ENCODE measurements at places on chromosomes 4 and X.

DNA sequence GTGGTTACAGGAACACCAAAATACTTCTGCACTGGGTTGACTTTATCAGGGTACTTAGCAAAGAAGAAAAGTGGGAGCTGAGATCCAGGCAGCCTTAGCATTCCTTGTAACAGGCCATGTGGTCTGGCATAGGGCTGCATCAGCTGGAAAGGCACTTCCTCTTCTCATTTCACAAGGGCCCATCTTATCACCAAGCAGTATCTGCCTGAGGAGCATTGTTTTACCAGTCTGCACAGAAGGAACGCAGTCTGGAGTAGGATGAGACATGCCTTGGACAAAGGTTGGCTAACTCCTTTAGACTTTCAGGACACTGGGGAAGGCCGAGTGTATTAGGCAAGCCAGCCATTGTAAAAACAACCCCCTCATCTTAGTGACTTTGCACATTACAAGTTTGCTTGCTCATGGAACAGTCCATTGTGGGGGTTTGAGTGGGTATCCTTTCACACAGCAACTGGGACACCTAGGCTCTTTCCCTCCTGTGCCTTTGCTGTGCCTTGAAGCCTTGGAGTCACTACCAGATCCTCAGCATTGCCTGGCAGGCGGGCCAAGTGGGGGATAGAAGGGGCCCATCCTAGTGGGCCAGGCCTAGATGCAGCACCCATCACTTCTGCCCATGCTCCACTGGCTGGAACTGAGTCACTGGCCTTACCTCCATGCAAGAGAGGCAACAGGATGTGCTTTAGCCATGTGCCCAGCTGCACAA is 4.6 kb downstream of the SUV39H1 start:
- no peak for DNase-seq

DNA sequence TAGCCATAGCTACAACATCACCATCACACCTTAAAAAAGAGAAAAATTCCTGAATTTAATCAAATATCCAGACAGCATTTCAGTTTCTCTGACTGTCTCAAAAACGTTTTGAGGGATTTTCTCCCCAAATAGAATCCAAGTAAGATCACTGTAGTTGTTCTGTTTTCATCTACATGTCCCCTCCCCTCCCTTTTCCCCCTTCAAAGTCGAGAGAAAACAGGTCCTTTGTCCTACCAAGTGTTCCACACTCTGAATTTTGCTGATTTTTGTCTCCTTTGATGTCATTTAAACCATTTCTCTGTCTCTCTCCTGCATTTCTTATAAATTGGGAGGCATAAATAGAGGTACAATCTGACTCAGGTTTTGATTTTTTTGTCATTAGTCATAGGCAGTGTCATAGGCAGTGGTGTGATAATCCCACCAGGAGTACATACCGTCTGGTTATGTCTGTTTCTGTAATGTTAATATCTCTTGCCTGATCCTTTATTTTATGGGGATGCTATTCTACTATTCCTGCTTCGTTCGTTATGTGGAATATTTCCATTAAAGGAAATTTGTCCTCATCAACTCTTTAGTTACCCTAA is 348.6 kb downstream of the PTTG2 start:
- no peak for DNase-seq

DNA sequence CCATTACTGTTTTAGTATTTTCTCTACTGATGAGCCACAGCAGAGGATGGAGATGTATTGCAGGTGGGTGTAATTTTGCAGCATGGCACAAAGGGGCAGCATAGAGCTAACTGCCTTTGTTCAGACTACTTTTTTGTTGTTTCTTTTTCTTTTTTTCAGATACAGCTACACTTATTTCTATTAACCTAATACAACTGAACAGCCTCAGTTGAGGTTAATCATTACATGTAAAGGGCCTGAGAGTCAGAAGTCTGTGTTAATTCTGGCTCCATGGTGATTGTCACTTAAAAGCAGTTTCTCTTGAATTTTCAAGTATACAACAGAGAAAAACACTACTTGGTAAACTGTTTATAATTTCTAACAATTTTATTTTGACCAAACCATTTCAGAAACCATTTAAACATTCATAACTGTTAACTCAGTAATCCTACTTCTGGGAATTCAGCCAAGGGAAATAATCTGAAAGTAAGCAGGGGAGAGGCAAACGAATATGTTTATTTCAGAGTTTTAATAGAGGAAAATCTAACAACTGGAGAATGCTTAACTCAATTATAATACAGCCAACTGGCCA is 13.9 kb upstream of the PPEF2 start:
- DNase-seq = peak; percentile 71

DNA sequence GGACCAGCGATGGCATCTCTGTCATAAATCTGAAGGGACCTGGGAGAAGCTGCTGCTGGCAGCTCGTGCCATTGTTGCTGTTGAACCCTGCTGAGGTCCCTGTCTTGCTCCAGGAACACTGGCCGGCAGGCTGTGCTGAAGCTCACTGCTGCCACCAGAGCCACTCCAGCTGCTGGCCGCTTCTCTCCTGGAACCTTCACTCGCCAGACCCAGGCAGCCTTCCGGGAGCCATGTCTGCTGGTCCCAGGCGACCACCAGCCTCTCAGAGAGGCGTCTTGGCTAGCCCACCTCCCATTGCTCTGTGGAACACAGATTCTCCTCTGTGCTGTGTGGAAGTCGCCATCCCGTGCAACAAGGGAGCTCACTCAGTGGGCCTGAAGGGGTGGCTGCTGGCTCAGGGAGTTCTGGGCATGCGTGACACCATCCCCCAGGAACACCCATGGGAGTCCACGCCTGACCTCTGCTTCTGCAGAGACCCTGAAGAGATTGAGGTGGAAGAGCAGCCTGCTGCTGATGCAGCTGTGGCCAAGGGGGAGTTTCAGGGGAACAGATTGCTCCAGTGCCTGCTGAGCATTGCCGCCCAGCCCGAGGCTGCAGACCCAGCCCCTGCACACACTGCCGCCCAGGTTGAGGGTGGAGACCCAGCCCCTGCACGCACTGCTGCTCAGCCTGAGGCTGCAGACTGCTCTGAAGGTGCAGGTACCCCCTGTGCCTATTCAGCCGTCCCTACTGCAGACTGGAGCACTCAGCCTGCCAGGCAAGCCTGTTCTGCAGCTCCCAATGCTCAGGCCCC is 33.1 kb upstream of the CYP4V2 start:
- no peak for DNase-seq

DNA sequence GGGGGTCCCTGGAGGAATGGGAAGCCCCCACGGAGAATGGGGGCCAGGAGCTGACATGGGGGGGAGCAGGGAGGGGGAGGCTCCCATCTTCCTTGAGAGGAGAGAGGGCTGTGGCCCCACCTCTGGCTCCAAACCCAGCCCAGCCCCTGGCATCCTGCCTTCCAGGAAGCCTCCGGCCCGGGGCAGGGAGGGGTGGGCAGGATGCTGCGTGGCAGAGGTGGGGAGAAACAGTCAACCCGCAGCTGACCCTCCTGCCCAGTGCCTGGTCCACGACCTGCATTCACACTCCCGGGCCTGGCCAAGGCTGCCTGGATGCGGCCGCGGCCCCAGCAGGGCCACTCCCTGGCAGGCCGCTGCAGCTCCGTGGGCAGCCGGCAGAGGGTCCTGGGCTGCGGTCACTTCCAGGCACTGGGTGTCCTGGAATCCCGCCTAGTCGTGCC is 39.0 kb downstream of the CPLX1 start:
- DNase-seq = peak; percentile 22

DNA sequence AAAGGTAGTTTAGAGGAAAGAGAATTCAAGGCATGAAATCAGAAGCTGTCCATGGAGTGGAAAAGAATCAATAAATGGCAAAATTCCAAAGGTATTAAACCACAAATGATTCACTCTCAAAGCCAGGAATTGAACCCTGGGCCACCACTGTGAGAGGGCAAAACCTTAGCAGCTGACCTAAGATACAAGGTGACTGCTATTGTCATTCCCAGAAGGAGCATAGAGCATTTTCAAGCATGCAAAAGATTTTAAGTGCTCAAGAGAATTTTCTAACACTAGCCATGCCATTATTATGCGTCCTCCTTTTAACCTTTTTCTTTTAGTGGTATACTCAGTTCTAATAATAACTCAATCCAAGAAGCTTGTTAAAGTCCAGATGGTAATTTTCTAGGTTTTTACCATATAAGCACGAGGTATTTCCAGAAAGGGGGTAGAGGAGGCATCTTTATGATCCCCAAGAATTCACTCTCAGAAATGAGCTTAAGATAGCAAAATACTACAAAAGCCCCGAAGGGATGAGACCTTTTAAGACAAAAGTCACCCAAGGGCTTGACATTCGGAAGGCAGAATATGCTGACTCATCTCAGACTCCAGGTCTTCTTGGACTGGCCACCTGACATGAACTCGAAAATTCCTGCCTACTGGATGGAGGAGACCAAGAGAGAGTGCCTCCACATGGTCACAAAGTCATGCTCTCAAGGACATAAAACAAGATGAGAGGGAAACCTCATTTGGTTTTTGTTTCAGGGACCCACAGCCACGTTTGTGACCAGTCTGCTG is 13.8 kb upstream of the PAGE5 start:
- no peak for DNase-seq

- DNase-seq = no peak
Measured at GRCh38 chrX:94813541-94813940, 1139.5 kb downstream of the FAM133A start.

- no peak for DNase-seq
Measured at GRCh38 chr4:100306018-100306417, 115.8 kb upstream of the DDIT4L start.

- DNase-seq = no peak
Measured at GRCh38 chr4:19329631-19330030, 922.1 kb upstream of the SLIT2 start.

DNA sequence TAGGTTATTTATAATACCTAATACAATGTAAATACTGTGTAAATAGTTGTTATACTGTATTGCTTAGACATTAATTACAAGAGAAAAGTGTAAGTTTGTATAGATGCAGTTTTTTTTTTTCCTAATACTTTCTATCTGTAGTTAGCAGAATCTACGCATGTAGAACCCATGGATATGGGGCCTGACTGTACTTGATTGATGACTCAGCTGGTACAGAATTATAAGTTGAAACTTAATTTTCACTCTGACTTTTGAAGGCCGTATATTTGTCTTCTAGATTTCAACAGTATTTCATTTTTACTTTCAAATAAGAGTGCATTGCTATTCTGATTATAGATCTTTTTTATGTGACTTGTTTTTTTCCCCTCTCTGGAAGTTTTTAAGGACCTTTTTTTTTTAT is 30.8 kb upstream of the NDUFC1 start:
- no peak for DNase-seq

- no peak for DNase-seq
Measured at GRCh38 chr4:187656959-187657358, 338.6 kb upstream of the ZFP42 start.

DNA sequence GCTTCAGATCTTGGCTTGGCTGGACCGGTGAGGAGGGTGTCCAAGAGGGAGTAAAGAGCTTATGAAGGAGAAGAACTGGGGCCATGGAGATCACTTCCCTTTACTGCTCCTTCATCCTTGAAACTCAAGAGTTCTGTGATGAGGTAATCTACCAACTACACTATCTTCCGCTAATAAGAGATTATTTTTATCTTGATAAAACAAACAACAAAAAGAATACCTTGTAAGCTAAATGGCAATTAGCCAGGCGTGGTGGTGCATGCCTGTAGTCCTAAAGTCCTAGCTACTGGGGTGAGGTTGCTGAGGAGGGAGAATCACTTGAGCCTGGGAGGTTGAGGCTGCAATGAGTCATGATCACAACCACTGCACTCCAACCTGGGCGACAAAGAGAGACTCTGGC is 47.4 kb downstream of the HAUS3 start:
- no peak for DNase-seq

DNA sequence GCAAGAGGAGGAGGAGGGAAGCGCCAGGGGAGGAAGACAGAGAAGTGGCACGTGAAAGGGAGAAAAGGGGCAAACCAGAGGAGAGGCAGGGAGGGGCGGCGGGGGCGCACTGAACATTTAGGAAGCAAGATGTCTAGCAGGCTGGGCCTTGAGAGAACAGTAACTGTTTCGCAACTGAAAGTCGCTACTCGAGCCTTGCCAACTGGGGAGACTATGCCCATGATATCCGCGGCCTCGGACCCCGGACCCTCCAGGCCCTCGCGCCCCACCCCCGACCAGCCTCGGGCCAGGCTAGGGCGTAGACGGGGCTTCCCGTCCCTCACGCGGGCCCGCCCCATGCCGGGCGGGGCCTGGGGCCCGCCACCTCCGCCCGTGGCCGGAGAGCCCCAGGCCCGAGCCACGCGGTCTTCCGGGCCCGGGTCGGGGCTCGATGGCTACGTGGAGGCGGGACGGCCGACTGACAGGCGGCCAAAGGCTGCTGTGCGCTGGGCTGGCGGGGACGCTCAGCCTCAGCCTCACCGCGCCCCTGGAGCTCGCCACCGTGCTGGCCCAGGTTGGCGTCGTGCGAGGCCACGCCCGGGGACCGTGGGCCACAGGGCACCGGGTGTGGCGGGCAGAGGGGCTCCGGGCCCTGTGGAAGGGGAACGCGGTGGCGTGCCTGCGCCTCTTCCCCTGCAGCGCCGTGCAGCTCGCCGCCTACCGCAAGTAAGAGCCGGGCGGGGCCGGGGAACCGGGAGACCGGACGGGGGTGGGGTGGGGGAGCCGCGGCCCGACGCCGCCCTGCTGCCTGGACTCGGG is at the start of gene SLC25A43:
SLC25A43 (plus strand) TSS at position 363 of the 798 bp plus-strand sequence; CDS start at position 431, 68 bp downstream.
- peak; percentile 69 for DNase-seq

DNA sequence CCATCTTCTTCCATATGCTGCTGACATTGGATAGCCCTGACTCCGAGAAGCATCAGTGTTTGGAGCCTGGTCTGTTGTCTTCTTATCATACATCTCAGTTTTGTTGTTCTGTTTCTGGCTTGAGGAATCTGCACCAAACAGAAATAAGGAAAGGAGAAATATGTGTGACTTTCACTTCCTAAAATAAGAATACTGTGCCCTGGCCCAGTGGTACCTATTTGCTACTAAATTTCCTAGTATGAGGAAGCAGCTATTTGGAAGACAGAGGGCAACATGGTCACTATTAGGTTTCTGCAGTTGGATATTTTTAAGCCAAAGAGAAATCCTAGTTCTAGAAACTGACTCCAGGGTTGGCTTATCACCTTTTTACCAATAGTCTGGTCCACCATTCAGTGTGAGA is 16.8 kb downstream of the CT47C1 start:
- no peak for DNase-seq

- no peak for DNase-seq
Measured at GRCh38 chr4:89549907-89550306, 242.3 kb upstream of the GPRIN3 start.

DNA sequence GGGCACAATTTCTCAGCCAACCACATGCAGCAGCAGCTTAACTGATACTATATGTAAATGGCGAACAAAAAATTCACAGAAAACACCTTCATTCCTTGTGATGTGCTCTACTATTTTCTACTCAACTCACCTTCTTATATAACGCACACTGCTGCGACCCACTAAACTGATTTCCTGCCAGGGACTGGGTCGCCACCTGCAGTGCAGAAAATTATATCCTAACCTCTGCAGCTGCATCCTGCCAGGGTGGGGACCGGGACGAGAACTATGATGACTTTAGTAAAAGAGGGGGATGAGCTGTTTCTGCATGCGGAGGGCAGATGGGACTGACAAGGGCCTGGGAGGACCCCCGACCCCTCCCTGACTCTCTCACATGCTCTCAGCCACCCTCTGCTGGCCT is 27.4 kb downstream of the ABLIM2 start:
- DNase-seq = no peak

- DNase-seq = no peak
Measured at GRCh38 chrX:91311969-91312368, 122.7 kb upstream of the PABPC5 start.

All from D341Med (cell line).